ENCODE measurements at places on chromosomes 2 and 18. TPM values are rescaled to one million over a fixed set of nuclear protein-coding genes. Genes with fewer than 3 reads are reported as not detected.
A peak's percentile ranks its signal among the peaks of the same experiment; 100 is the strongest.

DNA sequence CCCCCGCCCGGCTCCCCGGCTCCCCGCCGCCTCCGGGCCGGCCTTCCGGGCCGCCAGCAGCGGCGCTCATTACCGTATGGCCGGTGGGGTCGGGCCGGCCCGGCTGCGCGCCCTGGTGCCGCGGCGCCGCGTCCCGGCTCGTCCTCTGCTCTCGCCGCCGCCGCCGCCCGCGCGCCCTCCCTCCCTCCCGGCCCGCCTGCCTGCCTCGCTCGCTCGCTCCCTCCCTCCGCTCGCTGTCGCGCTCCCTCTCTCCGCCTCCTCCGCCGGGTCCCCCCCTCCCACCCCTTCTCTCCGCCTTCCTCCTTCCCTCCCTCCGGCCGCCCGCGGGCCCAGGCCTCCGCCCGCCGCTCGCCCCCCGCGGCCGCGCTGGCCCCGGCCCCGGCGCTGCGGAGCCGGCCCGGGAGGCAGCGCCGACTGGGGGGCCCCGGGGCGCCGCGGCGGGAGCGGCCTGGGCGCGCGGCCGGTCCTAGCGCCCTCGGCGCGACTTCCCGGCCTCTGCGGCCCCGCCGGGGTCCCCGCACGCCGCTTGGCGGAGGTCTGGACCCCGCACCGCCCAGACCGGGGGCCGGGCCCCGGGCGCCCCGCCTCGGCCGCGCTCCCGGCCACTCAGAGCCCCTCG lies at the start of gene DNMT3A:
DNMT3A (minus strand) TSS at position 173 of the 619 bp plus-strand sequence. CDS start 27,941 bp downstream, outside the sequence.
- peak; percentile 62 for DNase-seq

DNA sequence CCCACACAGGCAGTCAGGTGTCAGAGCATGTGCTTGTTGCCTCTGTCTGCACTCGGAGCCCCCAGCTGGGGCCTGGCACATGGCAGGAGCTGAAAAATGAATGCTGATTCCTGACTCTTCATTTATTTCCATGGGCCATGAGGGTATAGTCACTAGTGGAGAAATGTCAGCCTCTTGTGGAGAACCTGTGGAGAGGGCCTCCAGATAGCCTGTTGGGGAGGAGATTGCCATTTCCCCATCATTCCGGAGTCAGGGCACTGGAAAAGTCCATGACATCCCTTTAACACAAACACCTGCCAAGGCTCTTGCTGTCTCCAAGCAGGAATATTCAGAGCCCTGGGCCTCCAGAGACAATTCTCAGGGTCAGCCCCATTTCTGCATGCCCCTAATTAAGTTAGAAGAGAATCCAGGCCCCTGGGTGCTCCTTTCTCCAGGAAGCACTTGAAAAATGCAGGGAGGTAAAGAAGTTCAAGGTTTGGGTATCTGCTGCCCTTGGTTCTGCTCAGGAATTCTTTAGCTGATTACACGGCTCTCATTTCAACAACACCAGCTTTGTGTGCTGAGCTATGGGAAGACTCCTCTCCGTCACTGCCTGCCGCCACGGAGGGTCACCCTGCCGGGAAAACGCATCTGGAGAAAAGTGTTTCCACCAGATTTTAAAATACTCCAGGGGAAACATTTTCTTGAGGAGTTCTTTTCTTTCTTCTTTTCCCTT lies 311.3 kb downstream of the MYCN start:
- no peak for DNase-seq

Gene PNO1
- 46.4 TPM for total RNA-seq

GRCh38 chr2:162197069-162197825 lies 45.2 kb upstream of the GCG start:
- no peak for DNase-seq

Gene SCYGR4
- not detected for total RNA-seq

Gene EML6
- total RNA-seq, result 0.64 TPM

- DNase-seq, result no peak
These were observed 379.4 kb upstream of the RAB12 start for GRCh38 chr18:8229787-8230186.

All from H9 (cell line).